ENCODE measurements at places on chromosomes 2 and 18. TPM values are rescaled to one million over a fixed set of nuclear protein-coding genes. Genes with fewer than 3 reads are reported as not detected.

GRCh38 chr2:160920791-160921303 lies 239.4 kb upstream of the TANK start:
- DNase-seq = peak; percentile 64

Gene NT5C1B
- total RNA-seq = not detected

GRCh38 chr2:105179469-105180372 lies 61.8 kb upstream of the GPR45 start:
- no peak for DNase-seq

DNA sequence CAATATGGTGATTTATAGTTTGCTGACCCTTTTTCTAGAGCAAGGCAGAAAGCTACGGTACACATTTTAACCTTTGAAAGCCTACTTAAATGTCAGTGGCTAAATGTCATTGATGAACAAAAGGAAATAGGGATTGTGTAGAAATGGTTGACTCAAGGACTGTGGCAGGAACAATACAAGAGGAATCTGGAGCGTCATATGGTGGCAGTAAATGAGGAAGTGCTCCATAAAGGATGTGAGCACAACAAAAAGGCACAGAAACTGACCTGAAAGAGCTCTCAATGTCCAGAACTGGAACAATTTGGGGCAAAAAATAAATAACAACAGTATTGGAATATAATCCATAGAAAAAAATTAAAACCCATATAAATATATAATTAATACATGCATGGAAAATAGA lies 443.9 kb upstream of the VRK2 start:
- DNase-seq = no peak

DNA sequence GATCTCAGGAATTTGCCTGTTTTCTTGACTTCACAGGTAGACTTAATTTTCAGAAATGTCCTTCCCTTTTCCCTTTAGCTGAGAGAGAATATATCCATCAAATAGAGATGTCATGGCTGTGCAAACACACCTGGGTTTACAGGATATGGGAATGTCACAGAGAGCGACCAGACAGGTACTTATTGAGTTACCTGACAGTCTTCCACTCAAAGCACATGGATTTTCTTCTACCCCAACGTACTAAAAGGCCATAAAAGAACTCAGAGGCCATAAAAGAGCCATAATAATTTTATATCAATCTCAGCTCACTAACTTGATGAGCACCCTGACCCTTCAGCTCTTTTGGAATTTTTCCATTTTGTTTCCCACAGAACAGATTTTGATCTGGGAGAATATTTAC lies 5.3 kb upstream of the DTNA start:
- DNase-seq = no peak

DNA sequence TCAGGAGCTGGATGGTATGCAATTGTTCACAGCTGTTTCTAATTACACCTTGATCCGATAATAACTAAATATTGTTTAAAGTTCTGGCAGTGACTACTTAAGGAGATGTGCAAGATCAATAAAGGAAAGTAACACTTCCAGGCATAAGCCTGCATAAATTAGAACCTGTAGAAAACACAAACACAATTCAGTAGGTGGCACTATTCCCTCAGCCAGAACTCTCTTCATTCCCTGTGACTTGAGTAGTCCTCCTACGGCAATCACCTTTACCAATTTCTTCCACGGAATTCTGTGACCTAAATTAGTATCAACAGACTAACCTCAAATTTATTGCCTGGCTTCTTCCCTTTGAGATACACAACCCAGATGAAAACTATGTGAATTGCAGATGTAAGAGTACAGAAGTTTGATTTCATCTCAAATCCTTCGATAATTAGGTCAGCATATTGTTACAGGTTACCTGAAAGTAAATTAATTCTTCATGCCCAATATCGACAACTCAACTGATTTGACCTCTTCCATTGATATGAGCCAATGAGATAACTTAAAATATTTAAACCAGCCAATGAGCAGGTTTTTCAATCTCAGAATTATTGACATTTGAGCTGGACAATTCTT lies 137.8 kb downstream of the PID1 start:
- DNase-seq = no peak

GRCh38 chr2:38141501-38141900 lies 65.5 kb upstream of the CYP1B1 start:
- no peak for DNase-seq

Gene PTPRN
- 8.8 TPM for total RNA-seq

- DNase-seq = no peak
Measured at GRCh38 chr2:206069417-206069816, 16.6 kb downstream of the INO80D start.

- DNase-seq = no peak
Measured at GRCh38 chr2:194494401-194494800, 1162.6 kb upstream of the SLC39A10 start.

- no peak for DNase-seq
Measured at GRCh38 chr2:184006998-184007397, 591.3 kb upstream of the ZNF804A start.

DNA sequence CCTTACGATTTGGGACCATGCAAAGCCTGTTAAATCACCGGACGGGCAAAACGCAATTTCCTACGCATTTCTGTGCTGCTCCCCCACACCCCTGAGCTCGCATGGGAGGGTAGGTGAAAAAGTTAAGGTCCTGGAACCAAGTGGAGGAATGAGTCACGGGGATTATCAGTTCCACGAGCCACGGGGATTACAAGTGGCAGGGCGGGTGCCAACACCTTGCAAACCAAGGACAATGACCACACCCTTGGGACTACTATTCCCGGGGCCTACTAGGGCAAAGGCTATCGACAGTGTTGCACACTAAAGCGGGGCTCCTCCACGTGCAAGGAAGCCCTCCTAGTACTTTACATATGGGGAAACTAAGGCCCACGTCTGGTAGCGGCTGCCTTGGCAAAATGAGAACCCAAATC lies 447 bp downstream of the RETSAT start:
- peak; percentile 79 for DNase-seq

Gene IL1RN
- 0.55 TPM for total RNA-seq

DNA sequence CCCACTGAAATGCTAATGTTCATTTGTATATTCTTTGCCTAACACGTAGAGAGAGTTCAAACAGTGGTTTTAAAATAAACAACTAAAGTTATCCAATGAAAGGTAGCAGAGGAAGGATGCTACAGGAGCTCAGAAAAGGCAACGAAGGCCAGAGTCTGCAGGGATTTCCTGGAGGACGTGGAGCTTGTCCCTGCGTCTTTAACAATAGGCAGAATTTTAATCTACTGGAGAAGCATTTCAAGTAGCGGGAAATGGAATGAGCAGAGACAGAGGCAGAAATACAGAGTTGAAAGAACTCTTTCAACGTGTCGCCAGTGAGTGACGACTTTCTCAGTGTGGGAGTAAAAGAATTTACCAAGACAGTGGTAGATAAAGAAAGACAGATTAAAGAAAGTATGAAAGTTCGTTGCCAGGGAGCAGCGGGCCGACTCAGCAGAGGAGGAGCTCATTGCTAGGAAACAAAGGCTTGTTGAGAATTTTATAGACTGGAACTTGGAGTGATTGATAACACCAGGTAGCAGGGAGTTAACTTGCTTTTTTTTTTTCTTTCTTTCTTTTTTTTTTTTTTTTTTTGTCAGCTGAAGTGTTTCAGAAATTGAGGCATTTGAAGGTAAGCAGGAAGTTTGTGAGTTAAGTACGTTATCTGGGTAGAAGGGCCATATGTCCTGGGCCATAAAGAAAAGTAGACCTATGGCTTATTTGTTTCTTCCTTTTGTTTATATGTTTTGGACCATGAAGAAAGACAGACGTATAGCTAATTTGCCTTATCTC lies 625 bp upstream of the NBAS start:
- DNase-seq = no peak

- DNase-seq = no peak
Measured at GRCh38 chr2:88696611-88697010, 5.1 kb downstream of the RPIA start.

DNA sequence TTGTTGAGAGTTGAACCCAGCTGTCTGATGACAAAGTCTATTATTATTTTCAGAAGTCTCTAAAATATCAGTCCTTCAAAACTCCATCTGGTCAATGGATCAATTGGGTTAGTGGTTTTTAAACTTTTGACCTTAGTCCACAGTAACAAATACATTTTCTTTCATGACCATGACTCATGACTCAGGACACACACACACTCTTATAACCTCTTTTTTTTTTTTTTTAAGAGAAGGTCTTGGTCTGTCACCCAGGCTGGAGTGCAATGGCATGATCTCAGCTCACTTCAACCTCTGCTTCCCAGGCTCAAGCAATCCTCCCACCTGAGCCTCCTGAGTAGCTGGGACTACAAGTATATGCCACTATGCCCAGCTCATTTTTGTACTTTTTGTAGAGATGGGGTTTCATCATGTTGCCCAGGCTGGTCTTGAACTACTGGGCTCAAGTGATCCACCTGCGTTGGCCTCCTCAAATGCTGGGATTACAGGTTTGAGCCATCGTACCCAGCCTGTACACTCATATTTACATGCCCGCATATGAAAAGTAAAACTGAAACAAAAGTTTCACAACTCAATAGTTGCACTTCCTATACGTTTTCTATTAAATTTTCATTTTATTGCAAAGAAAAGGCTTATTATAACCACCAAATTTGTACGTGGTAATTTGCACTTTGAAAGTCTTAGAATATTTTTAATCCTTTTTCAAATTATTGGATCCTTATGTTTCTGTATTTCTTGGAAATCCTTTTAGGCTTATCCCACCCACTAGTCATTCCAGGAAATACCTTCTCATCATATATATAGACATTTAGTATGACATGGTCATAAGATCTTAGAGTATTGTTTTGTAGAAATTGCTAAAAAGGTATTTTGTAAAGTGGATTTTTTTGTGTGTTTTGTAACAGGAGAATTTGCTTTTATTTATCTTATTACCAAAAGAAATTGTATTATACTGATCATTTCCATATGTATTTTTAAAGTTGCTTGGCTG lies 199.0 kb downstream of the LPIN1 start:
- no peak for DNase-seq

DNA sequence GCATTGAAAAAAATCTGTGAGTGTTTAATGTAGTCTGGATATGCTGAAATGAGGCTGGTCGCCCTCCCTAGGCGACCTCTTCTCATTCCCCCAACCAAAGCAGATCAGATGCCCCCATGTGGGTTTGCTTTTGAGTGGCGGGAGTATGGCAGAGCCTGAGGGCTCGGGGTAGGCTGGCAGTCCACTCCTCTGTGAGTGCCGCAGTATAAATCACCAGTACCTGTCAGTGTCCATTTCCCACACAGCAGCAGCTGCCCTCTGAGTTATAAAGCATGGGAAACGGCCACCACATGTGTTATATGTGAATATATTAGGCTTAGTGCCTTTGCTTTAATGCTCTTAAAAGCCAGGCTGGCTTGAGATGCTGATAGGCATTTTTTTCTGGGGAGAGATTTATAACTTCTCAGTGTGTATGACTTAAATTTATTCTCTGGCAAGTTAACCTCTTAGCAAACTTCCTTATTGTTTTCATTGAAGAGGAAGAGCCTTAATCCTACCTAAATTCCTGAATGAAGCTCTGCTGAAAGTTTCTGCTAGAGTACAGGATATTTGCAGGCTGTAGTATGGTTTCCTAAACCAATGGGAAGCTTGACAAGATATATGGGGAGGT lies 3.8 kb downstream of the DCC start:
- DNase-seq = no peak

Gene SERPINB12
- total RNA-seq = not detected

Gene LMAN1
- total RNA-seq = 65.2 TPM

- no peak for DNase-seq
Measured at GRCh38 chr2:107418708-107419107, 408.0 kb upstream of the RGPD4 start.

- no peak for DNase-seq
Measured at GRCh38 chr18:40367576-40367975, 1587.5 kb upstream of the PIK3C3 start.

All from sigmoid colon (tissue), 7 donors.